ENCODE measurements at places on chromosomes 16 and 17.

- DNase-seq: no peak
Measured at GRCh38 chr17:82033359-82034085, 2.0 kb downstream of the RAC3 start.

DNA sequence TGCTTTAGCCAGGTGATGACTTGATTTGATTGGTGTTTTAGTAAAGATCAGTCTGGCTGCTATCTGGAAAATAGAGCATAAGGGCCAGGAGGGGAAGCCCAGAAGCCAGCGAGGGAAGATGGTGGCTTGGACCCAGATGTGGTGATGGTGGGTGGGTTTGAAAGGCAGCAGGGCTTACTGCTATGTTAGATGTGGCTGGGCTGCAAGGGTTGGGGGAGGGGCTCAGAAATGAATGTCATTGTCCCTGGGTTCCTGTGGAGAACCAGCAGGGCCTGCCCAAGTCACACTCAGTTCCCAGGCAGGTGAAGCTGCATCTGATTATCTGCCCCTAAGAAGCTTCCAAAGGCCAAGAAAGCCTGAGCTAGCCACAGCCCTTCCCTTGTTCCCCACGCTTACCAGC is 71.7 kb upstream of the BRD7 start:
- no peak for DNase-seq

DNA sequence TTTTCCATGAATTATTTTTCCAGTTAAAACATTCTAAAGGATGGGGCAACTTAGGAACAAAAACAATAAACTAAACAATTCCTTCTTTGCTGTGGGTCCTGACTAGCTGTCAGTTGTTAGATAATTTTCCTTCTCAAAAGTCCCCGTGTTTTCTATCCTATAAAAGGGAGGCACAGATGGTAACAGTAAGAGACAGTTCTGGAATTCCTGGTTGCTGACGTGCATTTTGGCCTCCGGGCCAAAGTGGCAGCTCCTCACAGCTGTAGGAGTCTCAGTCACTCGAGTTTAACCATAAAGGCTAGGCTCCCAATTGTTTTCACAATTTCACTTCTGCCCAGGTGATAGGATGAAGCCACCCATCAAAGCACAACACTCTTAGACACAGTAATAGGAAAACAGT is 77.0 kb upstream of the ZNF423 start:
- no peak for DNase-seq

DNA sequence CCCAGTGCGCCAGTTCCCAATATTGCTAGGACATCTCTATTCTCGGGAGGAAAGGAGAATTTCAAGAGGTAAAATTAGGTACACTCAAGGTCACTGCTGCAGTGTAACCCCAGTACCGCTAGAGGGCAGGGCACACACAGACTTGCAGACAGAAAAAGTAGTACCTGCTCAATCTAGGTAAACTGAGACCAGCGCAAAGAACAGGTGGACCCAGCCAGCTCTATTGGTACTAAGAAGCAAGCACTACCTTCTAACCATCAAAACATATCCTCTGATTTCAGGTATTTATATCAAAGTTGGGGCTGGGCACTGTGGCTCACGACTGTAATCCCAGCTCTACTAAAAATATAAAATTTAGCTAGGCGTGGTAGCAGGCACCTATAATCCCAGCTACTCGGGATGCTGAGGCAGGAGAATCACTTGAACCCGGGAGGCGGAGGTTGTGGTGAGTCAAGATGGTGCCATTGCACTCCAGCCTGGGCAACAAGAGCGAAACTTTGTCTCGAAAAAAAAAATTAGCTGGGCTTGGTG is 3.6 kb upstream of the WDR81 start:
- peak; percentile 26 for DNase-seq

- DNase-seq: no peak
Measured at GRCh38 chr17:60352071-60352470, 39.9 kb downstream of the USP32 start.

- DNase-seq: no peak
Measured at GRCh38 chr17:37361543-37361942, 14.2 kb upstream of the C17orf78 start.

- DNase-seq: no peak
Measured at GRCh38 chr17:879546-880442, 97.6 kb downstream of the MRM3 start.

DNA sequence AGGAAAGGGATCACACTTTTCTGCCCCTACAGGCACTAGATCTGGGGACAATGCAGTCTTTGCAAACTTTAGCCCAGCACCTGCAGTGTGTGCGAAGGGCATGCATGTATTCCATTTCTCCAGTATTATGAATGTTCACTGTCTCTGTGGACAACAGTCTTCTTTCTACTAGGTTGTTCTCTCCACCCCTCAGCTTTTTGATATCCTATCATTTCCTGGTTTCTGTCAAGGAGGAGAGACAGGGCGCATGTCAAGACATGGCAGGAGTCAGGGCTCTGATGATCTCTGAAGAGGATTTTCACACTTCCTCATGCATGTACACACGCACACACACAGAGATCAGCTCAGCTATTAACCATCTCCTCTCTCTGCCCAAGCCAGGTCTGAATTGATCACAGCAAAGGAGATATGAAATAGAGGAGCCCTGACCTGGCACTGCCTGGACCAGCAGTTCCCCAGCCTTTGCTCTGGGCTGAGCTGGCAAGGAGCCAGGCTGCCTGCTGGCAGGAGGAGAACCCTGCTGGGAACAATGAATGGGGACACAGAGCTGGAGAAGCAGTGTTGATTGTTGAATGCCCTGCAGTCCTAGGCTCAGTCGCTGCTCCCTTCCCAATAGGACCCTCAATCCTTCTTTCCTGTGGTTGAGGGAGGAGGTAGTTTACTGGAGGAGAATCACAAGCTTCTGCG is 2.6 kb downstream of the GPR179 start:
- no peak for DNase-seq

DNA sequence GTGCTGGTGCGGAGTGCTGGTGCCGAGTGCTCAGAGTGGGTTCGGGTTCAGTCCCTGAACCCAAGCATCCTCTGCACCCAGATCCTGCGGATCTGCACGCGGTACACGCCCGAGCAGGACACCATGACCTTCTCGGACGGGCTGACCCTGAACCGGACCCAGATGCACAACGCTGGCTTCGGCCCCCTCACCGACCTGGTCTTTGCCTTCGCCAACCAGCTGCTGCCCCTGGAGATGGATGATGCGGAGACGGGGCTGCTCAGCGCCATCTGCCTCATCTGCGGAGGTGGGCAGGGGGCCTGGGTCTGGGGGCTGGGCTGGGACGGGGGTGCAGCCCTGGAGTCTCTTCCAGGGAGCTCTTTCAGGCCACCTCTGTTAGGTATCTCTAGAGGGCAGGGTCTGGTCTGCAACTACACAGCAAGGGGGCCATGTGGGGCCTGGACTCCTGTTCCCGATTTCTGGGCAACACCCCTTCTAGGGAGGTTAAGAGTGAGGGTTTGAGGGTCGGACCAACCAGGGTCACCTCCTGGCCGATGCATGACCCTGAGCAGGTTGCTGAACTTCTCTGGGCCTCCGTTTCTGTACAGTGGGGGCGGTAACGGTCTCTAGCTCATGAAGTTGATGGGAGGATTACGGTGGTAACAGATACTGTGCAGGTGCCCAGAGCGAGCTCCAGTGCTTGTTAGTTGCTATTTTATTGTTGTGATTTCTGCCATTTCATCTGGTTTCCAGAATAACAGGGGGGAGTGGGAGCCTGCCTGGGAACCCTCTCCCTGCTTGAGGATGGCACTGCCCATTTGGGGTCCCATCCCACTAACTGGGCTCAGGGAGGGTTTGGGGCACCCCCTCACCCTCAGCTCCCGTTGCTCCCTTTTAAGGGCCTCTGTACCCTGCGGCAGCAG is 10.1 kb downstream of the GJD3 start:
- DNase-seq: no peak

DNA sequence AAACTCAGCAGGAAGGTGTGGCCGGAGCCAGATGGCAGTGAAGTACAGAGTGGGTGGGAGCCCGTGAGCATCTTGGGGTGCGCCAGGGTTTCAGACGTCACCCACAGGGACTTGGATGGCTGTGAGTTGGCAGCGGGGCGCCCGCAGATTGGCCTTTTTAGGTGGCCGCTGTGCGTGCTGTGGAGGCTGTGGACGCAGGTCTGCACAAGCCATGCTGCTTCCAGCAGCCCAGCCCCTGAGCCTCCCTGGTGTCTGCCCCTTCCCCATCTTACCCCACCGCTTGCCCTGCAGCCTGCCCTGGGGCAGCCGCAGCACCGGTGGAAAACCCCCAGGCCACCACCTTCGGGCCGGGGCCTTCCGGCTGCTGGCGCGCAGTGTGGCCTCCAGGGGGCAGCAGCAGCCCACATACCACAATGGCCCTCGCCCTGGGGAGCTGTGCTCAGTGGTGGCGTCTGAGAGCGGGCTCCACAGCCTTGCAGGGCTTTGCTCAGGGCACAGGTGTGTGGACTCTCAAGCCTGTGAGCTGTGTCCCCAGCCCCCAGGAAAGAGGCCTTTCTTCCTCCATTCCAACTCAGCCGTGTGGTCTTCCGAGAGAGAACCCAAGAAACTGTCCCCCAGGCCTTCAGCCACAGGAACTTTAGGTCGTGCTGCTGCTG is 11.8 kb downstream of the ENDOV start:
- DNase-seq: peak; percentile 35

DNA sequence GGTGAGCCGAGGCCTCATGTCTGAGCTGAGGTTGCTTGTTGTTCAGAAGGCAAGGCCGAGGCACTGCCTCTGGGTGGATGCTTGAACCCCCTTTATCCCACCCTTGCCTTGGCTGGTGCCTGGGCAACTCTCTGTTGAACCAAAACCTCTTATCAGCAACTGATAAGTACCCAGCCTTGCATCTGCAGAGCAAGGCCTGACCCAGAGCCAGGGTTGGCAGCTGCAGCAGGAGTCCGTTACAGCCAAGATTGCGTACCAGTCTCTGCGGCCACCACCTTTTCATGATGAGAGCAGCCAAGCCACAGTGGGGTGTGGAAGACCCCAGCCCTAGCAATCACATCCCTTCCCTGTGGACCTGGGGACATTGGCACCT is 118.3 kb downstream of the RAB11FIP4 start:
- DNase-seq: no peak

DNA sequence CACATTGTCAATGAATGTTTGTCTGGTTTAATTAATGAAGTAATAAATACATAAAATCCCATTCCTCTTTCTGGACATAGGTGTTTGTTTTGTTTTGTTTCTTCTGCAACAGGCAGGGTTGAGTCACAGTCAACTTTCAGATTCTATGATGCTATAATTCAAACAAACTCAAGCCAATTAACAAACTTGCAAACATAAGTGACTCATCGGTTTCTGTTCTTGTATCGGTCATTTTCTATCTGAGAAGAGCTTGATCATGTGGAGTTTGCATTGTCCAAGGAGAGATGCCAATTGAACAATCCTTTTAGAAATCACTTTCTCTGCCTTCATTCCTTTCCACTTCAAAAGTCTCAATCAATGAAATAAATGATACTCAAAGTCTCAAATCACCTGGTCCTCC is 294.2 kb upstream of the C16orf82 start:
- DNase-seq: no peak

GRCh38 chr16:85112364-85112763 is at the start of gene CIBAR2:
TSS of gene CIBAR2 (minus strand) at chr16:85112472. CDS start at chr16:85112352, 120 bp downstream.
- no peak for DNase-seq

DNA sequence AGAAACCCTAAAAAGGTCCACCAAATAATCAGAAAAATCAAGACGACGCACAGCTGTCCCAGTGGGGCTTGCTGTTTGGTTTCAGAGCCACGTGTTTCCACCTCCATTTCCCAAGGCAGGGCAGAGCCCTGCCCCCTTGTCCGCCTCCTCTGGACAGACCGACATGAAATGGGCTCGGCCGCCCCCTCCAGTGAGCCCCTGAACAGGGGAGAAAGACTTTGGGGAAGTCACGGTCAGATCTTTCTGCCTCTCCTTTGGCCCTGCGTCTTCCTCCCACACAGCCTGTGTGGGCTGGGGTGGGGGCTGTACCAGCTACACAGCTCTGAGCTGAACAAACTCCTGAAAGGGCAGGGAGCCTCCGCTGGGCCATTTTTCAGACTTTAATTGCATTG is 230.7 kb downstream of the ENGASE start:
- DNase-seq: no peak

DNA sequence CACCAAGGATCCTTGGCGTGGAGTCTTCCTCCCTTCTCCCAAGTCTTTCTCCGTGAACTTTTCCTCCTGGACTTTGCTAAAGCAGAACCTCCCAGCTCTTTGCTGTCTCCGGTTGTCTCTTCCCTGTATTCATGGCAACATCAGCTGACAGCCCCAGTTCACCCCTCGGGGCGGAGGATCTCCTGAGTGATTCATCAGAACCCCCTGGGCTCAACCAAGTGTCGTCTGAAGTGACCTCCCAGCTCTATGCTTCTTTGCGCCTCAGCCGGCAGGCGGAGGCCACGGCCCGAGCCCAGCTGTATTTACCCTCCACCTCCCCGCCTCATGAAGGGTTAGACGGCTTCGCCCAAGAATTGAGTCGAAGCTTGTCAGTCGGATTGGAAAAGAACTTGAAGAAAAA is 943 bp downstream of the CNTROB start:
- peak; percentile 55 for DNase-seq

GRCh38 chr16:35506898-35507194 is 2047.4 kb downstream of the TP53TG3F start:
- DNase-seq: no peak

DNA sequence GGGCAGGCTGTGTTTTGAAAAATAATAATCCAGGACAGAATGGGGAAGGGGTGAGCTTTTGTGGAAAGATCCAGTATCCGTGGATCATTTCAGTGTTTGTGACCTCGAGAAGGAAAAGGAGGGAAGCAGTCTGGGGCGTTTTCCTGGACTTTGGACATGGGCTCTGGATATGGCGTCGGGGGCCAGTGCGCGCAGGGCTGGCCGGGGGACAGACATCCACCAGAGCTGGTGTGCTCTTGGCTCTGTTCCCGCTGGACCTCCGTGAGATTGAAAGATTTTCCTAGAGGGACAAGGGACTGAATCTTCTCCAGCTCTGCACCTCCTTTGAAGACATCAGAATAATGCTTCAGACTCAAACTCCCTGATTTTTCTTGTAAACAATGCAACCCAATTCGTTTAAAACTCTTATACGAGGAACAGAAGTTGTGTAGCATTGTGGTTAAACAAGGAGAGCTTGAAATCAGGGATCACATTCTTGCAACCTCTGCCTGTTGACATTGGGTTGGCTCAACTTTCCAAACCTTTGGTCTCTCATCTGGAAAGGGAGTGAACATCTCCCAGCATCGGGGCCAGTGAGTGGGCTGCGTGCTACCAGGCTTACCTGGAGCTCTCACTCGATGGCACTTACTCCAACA is 75.9 kb downstream of the C16orf95 start:
- no peak for DNase-seq

DNA sequence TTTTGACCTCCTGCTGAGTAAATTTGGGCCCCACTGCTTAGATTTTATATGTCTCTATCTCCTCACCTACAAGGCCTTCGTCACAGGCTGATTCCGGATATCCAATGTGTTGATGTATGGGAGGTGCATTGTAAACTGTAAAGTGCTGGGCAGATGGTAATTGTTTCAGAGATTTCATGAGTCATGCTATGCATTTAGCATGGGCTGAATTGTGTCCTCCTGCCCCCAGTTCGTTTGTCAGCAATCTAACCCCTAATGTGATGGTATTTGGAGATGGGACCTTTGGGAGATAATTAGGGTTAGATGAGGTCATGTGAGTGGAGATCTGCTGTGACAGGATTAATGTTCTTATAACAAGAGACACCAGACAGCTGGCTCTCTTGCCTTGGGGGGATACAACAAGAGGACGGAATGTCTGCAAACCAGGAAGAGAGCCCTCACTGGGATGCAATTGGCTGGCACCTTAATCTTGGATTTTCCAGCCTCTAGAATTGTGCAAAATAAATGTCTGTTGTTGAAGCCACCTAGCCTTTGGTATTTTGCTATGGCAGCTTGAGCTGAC is 101.8 kb upstream of the NLRP1 start:
- no peak for DNase-seq
